Activated CD8-positive, alpha-beta memory T cell treated with anti-CD3 and anti-CD28 coated beads, Interleukin-2, amount 50 U/mL, for 4 hours (primary cell): ENCODE measurements at places on chromosomes 7 and 10.
A peak's percentile ranks its signal among the peaks of the same experiment; 100 is the strongest.

DNA sequence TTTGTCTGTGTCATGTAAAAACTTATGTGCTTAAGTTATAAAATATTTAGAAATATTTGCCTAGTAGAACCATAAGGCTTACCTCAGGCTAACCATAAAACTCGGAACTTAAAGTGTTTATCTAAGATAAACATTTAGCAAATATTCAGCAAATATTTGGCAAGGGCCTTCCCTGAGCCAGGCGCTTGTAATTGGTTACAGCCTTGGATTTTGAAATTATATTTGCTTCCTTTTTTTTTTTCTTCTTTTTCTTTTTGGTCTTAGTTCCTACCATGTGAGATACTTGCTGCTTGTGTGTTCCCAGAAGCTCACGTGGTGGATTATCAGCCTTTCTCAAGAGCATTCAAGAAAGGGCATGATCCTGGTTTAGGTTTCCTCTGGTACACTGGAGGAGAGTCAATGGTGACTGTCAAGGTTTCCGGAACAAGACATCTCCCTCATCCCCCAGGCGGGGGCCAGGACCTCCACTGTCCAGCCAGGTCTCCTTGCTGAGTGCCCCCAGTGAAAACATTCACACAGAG lies 5.2 kb upstream of the BRI3 start:
- DNase-seq = no peak

DNA sequence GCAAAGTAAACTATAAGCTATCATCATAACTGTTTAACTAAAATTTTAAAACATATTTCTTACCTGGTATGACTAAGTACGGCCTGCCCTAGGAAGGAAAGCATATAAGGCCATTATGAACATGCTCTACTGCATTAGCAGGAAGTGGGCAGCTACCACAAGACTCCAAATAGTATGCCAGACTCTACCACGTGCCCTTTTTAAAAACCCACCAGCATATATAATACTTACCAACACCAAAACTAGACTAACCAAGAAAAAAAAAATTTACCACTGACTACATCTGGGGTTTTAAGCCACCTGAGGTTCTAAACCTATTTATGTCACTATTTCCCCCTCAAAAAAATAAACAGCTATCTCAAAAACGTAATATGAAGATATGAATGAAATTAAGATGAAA lies 30.1 kb downstream of the NUDCD3 start:
- DNase-seq = peak; percentile 35

DNA sequence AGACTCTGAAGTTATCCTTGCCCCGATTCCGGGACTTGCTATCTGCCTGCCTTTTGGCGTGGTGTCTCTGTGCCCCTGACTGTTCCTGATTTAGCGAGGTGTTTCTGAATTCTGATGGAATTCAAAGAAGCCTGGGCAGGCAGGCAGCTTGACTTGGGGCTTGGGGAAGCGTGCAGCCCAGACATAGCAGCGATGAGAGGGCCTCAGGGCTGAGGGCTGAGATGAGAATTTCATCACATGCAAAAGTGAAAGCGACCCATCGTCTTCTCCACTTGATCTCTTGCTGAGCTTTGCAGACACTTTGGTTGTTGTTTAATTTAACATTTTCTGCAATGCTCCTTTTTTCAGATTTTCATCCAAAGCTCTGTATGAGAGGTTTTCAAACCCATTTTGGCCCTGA lies 57.8 kb downstream of the TCF7L2 start:
- DNase-seq = no peak

- no peak for DNase-seq
Measured at GRCh38 chr10:7529638-7530037, 118.8 kb upstream of the SFMBT2 start.

GRCh38 chr7:111006691-111007090 lies 84.2 kb upstream of the LRRN3 start:
- no peak for DNase-seq
